Keratinocyte (primary cell): ENCODE measurements at places on chromosomes 6 and 20.

DNA sequence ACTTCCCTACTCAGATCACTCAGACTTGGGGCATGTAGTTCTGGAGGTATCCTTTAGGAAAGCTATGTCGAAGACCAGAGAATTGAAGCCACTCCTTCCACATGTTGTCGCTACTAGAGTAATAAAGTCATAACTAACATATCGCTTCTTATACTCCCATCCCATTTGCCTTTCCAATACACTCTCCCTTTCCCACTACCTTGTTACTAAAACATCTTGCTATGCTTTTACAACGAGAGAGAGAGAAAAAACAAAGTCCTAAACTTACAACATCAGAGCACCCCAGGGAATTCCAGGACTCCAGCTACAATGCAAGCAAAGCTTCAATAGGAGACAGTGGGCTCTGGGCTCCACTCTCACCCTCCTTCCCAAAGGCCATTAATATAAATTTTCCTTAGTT, 5.1 kb upstream of the LAMP5 start:
- no peaks in the 10 kb centered on the region for H3K36me3 ChIP-seq
- peaks cover 57% of the 10 kb centered on the region for H3K27me3 ChIP-seq
- H3K27ac ChIP-seq, result no peak overlapping the region
- H3K4me1 ChIP-seq, result no peaks in the 10 kb centered on the region
- H3K4me3 ChIP-seq, result no peak overlapping the region

DNA sequence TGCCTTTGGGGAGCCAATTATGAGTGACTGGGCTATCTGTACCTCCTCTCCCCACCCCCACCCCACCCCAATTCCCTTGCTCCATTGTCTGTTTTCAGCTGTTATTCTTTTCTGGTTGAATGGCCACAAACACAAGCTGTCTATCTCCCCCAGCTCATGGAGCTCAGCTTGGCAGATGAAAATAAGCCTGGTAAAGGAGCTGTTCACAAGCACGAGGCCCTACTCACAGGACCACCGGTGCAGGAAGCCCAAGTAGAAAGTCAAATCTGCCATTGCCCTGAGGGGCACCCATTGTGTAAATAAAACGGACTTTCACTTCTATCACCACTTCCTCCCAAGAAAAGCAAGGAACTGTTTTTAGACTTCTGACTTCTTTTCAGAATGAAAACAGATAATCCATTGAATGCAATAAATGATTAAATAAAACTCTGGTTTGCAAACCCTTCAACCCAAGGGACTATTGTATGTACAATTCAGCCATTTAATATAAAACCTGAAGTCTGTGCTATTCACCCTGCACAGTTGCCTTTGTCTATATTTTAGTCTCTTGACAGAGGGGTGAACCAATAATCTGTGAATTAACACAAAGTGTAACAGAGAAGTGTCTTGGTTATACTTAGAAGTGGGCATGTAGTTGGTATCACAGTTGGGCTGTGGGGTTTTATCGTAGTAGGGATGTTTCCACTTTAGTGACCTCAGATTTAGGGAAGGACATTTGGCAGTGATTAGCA, 27.7 kb downstream of the RIPOR2 start:
- H3K27me3 ChIP-seq, result peaks cover 55% of the 10 kb centered on the region
- H3K4me3 ChIP-seq, result no peak overlapping the region
- H3K36me3 ChIP-seq, result no peaks in the 10 kb centered on the region
- no peak overlapping the region for H3K27ac ChIP-seq
- no peak for DNase-seq
- peaks cover 7% of the 10 kb centered on the region for H3K4me1 ChIP-seq

DNA sequence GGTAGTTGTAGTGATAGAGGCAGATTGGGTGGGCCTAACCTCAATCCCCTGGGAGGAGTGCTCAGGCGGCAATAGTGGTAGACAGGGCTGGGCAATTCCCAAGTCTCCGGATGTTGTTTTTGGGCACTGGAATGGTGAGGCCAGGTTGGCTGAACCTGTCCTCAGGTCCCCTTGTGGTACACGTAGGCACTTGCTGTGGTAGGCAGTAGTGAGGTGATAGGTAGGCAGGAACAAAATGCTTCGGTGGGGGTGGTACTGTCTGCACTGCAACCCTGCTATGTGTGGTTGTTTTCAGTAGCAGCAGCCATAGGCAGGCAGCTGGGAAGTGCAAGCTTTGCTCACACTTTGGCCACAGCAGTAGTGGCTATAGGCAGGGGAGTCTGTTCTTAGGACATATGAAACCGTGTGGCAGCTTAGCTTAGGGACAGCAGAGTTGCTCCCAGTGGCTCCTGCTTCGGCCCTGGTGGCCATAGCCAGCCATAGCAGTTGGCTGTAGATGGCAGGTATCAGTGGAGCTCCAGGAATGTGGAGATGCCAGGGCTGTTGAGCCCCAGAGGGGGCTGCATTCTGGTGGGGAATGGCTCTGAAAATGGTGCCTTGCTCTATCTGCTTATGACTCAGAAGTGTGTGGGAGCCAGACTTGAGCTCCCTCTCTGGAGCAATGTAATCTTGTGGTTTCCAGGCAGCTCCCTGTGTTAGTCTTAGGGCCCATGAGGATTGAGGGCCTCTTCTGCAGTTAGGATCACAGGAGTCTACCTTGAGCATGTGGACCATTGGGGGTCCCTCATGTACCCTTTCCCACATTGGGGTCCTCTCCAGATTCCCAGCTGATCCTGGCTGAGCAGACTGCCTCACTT, 241.8 kb upstream of the BMP2 start:
- H3K36me3 ChIP-seq, result no peaks in the 10 kb centered on the region
- no peak overlapping the region for H3K27ac ChIP-seq
- no peak overlapping the region for H3K4me3 ChIP-seq
- no peaks in the 10 kb centered on the region for H3K4me1 ChIP-seq

DNA sequence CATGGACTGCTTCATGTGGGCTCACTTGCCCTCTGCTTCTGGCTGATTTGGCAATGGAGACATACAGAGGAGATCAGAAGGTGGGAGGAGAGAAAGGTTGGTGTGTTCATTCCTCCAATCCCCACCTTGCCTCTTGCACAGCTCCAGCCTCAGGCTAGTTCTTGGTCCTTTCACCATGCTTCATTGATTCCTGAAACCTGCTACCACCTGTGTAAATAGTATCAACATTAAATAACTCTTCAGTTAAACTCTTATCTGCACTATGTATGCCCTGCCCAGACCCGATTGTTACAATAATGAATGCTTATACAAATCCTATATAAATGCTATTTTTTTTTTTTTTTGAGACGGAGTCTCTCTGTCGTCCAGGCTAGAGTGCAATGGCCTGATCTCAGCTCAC, 174.5 kb downstream of the CD83 start:
- H3K4me1 ChIP-seq, result no peaks in the 10 kb centered on the region
- H3K4me3 ChIP-seq, result no peak overlapping the region
- no peaks in the 10 kb centered on the region for H3K36me3 ChIP-seq
- no peak for DNase-seq
- H3K27ac ChIP-seq, result no peak overlapping the region

GRCh38 chr20:19589787-19590362, 168.2 kb upstream of the RIN2 start:
- no peak for DNase-seq
- no peak overlapping the region for H3K4me3 ChIP-seq
- H3K4me1 ChIP-seq, result no peaks in the 10 kb centered on the region

DNA sequence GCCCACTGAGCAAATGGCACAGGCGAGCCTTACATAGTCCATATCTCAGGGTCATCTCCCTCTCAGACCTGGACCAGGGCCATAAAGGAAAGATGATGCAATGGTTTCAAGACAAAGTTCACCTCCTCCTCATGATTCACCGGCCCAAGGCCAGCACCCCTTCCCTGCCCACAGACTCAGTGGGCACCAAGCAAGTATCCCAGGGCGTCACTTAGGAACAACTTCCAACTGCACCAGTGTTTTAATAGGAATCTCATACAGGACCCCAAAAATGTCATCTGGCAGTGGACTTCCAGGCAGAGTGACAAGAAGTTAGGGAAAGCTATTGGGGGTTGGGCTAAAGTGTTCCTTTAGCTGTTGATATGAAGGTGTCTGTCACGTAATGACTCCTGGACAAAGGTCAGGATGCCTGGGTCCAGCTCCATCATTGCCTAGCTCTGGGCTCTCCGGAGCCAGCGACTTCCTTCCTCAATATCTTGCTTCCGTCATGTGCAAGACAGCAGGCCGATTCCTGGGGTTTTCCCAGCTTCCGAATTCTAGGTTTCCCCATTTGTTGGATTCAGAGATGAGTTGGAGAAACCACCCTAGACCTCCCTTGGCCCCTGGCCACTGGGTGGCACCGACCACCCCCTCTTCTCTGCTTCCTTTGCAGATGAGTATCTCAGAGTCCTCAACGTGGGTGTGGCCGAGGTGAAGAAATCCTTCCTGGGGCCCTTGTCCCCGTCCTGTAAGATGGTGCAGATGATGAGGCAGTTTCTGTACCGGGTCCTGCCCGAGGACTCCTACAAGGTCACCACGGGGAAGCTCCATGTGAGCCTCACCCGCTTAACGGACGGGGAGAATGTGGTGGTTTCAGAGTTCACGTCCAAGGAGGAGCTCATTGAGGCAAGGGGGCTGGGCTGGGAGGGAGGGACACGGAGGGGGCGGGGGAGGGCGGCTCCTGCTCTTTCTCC, 21.1 kb downstream of the PNPLA1 start:
- no peak overlapping the region for H3K27ac ChIP-seq
- H3K27me3 ChIP-seq, result peaks cover 5% of the 10 kb centered on the region
- H3K4me3 ChIP-seq, result no peak overlapping the region
- no peaks in the 10 kb centered on the region for H3K36me3 ChIP-seq
- DNase-seq, result no peak

GRCh38 chr6:139448051-139448649, 73.7 kb upstream of the CITED2 start:
- H3K27me3 ChIP-seq, result no peaks in the 10 kb centered on the region
- H3K27ac ChIP-seq, result no peak overlapping the region
- DNase-seq, result no peak
- no peaks in the 10 kb centered on the region for H3K36me3 ChIP-seq

DNA sequence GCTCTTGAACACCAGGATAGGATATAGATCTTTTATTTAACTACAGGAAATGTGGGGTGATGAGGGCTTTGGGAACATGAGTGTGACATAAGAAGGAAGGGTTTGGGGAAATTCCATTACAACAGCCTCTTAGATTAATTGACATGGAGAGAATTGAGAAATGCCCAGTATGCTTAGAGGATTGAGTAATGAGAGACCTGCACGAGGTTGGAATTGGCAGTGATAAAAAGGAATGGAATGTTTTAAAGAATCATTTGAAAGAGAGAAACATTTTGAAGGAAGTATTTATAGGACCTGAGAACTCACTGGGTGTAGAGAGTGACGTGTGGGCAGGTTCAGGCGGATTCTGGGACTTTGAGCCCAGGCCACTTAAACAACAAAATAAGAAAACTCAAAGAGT, 227.0 kb downstream of the BMP2 start:
- peak overlapping the region; percentile 39 for H3K4me3 ChIP-seq
- peaks cover 28% of the 10 kb centered on the region for H3K4me1 ChIP-seq
- peak overlapping the region; percentile 98 for H3K27ac ChIP-seq
- H3K27me3 ChIP-seq, result no peaks in the 10 kb centered on the region

DNA sequence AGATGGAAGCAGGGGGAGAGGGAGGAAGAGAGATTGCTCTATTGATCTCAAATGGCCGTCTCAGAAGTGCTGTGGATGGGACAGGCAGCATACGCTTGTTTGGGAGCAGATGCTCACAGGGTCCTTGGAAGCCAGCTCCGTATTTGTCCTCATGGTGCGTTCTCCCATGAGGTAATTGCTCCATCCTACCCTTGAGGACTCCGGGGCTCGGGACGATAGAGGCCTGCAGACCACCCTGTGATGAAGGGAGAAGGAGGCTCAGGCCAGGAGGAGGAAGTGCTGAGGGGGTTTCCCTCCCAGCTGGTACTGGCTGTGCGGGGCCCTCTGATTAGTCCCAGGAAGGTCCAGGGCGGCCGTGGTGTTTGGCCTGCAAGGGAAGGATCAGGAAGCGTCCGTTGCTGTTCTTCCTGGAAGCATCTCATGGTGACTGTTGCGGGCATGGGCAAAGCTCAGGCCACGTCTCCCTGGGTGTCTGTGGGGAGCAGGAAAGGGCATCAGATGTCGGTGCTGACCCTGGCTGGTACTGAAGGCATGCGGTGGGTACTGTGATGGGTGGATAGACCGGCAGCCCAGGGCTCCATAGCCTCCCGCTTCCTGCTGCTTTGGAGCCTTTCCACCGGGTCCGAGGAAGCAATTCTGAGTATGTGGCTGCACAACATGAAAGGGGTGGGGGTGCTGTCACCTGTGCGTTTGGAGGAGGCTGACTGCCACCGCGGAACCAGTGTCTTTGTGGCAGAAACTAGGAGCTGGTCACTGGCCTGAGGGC, 158.3 kb downstream of the SYCP2 start:
- H3K27me3 ChIP-seq, result peaks cover 8% of the 10 kb centered on the region
- no peak overlapping the region for H3K4me3 ChIP-seq
- H3K36me3 ChIP-seq, result no peaks in the 10 kb centered on the region
- H3K27ac ChIP-seq, result no peak overlapping the region
- no peak for DNase-seq
- no peaks in the 10 kb centered on the region for H3K4me1 ChIP-seq

- H3K27ac ChIP-seq, result peak overlapping the region; percentile 93
- no peaks in the 10 kb centered on the region for H3K36me3 ChIP-seq
- H3K4me3 ChIP-seq, result peak overlapping the region; percentile 28
- peak; percentile 100 for DNase-seq
- peaks cover 41% of the 10 kb centered on the region for H3K4me1 ChIP-seq
These were observed 65.9 kb downstream of the DLL1 start for GRCh38 chr6:170224694-170225660.

GRCh38 chr6:142408409-142408808, 106.6 kb downstream of the ADGRG6 start:
- no peaks in the 10 kb centered on the region for H3K36me3 ChIP-seq
- H3K4me3 ChIP-seq, result no peak overlapping the region
- DNase-seq, result no peak
- peaks cover 14% of the 10 kb centered on the region for H3K4me1 ChIP-seq
- no peak overlapping the region for H3K27ac ChIP-seq

DNA sequence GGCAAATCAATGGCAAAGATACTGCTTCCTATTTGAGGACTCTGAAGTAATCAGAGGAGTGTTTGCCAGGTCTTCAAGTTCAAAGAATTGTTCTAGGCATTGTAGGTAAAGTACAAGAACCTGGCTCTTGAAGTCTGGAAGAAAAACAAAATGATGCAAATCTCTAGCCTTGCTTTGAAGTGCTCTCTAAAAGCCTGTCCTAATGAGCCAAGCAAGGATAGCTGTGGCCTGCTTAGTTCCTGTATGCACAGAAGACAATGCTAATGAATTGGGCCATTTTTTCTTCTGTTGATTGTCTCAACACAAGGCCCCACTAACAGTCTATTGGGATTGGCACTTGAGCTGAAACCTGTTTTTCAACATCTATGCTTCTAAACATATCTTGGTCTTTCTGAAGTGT, 165.0 kb upstream of the POU3F2 start:
- no peaks in the 10 kb centered on the region for H3K4me1 ChIP-seq
- no peak for DNase-seq
- H3K36me3 ChIP-seq, result no peaks in the 10 kb centered on the region
- H3K27ac ChIP-seq, result no peak overlapping the region
- no peak overlapping the region for H3K4me3 ChIP-seq
- no peaks in the 10 kb centered on the region for H3K27me3 ChIP-seq

DNA sequence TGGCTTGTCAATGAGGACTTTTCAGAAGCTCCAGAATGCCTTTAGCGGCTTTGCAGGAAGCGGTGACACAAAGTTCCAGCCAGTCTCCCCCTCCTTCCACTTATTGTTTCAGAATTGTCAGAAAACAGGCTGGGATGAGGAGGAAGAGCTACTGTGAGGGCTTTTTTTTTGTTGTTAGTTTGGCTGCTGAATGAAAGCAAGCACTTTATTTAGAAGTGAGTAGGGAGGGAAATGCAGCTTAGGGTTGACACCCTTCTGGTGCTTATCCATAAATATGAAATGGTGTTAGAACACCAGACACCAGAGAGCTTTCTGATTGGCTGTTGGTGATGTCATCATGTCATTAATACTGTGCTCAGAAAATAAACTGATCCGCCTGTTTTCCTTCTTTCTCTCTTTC, 251.5 kb downstream of the SOX4 start:
- H3K27me3 ChIP-seq, result no peaks in the 10 kb centered on the region
- no peak for DNase-seq
- no peak overlapping the region for H3K27ac ChIP-seq
